GM12865 (cell line): ENCODE measurements at places on chromosomes 7 and 10.

DNA sequence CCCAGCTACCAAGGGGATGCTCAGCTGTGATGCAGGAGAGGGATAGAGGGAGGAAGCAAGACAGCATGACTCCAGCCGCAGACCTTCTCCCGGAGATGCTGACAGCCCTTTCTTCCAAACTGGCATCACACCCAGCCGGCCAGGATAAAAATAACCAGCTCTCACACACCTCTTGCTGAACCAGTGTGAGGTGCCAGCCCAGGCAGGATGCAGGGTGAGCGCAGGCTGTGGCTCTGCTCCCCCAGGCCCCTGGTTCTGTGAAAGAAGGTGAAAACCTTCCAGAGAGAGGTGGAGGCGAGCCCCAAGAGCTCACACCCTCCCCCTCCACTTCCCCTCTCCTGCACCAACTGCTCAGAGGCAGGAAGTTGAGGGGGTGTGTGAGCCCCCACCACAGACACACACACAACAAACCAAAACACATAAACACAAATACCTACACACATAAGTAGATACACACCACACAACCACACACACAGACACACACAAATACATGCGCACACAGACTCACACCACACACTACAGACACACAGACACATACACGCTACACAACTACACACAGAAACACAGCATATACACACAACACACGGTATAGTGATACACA, 4.0 kb downstream of the GPR15LG start:
- peak; percentile 78 for DNase-seq

DNA sequence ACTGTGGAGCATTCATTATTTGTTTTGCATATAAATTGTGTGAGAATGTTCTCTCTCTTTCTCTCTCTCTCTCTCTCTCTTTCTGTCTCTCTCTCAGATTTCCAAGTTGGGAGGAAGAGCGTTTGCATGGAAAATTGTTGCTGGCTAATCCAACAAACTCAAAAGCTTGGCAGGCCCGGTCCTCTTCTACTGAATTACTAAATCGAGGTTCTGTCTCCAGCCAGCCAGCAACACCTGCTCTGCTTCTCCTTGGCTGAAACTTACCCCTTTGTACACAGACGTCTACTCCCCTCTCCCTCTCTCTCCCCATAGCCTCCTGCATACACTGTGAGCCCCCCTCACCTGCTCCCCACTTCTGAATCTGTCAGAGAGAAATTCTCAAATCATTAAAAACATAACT, 996.4 kb upstream of the AUTS2 start:
- DNase-seq, result no peak

DNA sequence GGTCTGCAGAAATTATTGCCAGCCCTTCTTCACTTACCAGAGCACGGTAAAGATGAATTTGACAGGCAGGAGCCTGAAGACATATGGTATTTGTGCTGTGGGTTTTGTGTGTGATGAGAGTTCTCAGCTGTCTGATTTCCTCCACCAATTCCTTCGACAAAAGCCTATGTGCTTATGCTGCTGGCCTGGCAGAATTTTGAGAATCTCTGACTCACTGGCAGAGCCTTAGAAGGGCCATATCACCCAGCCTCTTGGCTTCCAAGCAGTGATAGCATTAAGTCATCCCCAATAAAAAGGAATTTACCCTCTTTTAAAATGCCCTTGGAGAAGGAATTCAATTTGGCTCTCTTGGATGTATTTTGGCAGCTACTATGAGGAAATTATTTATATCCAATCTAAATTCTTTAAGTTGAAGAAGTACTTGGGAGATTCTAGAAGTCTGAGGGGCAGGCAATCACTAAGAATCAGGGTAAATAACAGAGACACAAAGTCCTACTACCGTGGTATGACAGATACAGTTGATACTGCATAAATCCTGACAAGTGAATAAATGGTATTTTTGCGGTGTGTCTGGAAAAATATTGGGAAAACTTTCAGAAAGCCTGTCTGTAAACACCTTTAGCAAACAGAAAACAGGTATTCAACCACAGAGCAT, 68.6 kb upstream of the EFCAB10 start:
- no peak for DNase-seq

- DNase-seq, result no peak
Observed at GRCh38 chr7:50835156-50835555, 52.5 kb upstream of the GRB10 start.

GRCh38 chr10:112669989-112670388, 223.0 kb downstream of the VTI1A start:
- no peak for DNase-seq

DNA sequence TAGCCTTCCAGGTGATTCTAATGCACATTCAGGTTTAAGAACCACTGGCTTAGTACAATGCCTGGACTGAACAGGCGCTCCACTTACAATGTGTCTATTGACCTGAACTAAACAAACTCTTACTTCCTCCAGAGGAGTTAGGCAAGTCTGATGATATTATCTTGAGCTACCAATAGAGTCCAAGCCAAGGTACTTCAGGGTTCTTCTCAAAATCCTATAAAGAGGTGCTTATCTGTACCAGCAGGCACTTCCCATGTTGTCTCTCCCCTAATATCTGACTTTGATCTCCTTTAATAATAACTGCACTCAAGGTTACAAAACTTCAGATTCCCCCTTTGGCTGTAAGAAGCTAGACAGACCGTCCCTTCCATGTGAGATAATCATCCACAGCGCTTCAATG, 157.0 kb upstream of the SVIL start:
- DNase-seq, result no peak

DNA sequence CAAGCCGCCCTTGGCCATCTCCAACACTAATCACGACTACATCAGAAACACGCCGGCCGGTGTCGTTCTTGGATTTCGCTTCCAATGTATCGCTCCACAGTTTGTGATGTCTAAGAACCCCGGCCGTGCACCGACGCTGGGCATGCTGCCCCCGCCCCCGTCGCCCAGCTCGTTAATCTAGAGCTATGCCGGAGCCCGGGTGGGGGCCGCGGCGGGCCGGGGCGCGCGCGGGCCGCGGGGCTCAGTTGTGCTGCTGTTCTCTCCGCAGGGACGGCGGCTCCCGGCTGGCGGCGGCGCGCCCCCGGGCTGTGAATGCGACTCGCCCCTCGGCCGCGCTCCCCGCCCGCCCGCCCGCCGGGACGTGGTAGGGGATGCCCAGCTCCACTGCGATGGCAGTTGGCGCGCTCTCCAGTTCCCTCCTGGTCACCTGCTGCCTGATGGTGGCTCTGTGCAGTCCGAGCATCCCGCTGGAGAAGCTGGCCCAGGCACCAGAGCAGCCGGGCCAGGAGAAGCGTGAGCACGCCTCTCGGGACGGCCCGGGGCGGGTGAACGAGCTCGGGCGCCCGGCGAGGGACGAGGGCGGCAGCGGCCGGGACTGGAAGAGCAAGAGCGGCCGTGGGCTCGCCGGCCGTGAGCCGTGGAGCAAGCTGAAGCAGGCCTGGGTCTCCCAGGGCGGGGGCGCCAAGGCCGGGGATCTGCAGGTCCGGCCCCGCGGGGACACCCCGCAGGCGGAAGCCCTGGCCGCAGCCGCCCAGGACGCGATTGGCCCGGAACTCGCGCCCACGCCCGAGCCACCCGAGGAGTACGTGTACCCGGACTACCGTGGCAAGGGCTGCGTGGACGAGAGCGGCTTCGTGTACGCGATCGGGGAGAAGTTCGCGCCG, 1.9 kb downstream of the VWC2 start:
- DNase-seq, result no peak

DNA sequence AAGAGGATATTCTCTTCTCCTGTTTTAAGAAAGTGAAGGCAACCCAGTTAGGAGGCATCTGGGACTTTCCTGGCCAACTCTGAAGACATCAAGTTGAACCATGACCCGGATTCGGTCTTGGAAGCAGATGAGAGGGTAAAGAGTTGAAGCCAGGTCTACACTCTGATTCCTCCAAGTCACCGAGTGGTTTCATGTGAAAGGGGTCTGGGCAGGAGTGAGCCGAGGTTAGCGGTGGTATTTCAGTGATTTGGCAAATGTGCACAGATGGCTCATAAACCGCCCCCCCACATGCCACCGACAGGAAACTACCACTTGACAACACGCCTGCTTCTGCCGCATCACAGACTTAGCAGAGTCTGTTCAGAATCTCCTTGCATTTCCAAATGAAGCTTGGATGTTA, 11.4 kb upstream of the REPIN1 start:
- peak; percentile 68 for DNase-seq

GRCh38 chr10:111161109-111161874, 84.5 kb downstream of the ADRA2A start:
- DNase-seq, result no peak
